ENCODE measurements at places on chromosomes 7 and 10.

DNA sequence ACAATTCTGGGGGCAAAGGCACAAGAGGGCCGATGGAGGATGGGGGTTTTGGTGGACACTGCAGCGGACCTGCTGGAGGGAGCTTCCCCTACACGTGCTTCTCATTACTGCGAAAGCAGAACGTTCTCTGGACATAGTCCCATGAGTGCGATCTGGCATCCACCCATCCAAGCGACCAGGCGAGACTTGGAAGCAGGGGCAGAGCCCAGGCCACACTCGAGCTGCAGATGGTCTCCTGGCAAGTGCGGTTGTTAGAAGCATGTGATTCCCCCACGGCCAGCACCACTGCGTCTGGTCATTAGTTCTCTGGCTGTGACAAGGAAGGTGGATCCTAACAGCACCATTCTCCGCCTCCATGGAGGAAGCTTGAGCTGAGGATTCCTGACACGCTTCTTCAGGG lies 118.4 kb upstream of the TCERG1L start:
- no peak for DNase-seq

GRCh38 chr10:35451151-35452016 lies 115.1 kb downstream of the CCNY start:
- DNase-seq = peak; percentile 12

GRCh38 chr7:37047260-37047659 lies 323.0 kb upstream of the AOAH start:
- no peak for DNase-seq

DNA sequence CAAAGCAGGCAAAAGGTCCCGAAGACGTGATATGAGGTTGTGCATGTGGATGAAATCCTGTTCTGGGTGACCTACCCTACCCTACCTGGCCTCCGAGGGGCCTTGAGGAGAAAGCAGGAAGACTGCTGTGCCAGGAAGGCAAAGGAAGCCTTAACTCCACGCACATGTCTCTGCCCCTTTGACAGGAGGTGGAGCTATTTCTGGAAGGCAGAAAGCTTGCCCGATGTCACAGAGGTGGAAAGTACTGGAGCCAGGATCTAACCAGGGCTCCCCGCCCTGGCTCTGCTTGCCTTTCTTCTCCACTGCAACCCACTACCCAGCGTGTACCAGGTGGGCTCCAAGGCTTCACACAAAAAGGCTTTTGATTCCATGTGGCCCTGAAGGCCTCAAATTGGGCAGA lies 66.4 kb upstream of the DDC start:
- DNase-seq = no peak

- no peak for DNase-seq
These were observed 49.1 kb upstream of the CDC14C start for GRCh38 chr7:48875045-48875916.

- DNase-seq = no peak
These were observed 30.1 kb downstream of the TBC1D12 start for GRCh38 chr10:94432443-94432842.

DNA sequence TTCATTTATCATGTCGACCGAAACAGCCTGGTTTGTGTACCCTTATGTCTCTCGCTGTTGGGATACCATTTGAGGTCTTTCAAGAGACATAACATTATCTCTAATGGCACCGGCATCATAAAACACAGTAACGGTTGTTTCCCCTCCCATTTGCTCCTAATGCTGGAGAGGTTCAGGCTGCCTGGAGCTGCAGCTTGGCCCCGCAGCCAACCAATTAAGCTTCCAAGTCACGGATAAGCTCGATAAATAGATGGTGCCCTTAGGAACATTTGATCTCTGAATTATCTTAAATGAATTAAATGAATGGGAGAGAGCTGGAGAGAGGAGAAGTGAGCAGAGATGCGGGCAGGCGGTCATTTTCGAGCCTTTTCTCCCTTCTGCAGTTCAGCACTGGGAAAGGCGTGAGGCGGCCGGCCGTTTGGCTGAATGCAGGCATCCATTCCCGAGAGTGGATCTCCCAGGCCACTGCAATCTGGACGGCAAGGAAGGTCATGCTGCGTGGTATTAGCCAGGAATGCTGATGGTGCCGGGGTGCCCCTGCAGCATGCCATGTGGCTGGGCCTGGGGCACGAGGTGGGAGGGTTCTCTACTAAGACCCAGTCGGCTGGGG lies 12.6 kb downstream of the CPA4 start:
- no peak for DNase-seq

DNA sequence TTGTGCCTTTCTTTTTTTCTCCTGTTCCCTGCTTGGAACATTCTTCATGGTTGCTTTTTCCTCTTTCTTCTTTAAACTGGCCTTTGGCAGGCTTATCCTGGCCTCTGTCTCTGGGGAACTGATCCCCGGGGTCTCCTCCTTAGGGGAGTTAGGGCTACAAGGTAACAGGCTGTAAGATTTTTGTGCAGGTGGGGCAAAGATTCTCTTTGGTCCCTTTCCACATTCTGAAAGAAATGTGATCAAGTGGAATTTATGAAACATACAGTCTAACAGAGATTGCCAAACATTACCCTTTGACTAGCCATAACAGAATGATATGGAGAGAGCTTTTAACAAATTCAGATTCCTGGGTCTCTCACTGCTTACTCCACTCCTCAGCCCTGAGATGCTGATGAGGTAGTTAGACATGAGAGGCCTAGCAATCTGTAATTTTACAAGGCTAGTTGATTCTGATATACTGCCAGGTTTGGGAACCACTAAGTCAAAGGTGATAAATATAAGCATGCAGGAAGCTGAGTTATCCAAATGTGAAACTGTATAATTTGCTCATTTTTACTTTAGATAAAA lies 8.8 kb downstream of the ZCWPW1 start:
- no peak for DNase-seq

DNA sequence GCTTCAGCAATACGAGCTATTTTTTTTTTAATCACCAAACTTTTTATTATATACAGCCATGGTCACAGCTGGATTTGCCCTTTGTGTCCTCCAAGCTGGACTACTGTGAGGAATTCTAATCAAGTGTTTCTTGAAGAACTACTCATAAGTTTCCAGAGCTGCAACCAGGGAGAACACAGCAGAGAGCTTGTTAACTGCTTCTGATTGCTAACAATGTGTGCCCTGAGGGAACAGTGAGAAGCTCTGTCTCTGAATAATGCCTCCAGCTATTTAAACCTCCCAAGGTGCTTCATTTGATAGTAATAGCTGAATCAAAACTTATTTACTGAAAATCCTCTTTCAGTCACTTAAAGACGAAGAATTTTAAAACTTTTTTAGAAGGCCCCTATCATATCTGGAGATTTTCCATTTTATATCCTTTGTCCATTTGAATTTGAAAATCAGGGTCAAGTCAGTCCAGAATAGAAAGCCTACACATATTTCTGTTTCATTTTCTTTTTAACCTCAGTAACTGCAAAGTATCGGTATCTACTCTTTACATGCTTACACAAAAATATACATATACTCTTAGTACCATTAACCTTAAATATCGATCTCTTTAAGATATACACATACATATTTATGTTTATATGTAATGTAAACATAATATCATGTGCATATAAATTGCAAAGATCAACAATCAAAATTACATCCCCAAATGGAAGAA lies 1024.2 kb downstream of the GRM8 start:
- no peak for DNase-seq

DNA sequence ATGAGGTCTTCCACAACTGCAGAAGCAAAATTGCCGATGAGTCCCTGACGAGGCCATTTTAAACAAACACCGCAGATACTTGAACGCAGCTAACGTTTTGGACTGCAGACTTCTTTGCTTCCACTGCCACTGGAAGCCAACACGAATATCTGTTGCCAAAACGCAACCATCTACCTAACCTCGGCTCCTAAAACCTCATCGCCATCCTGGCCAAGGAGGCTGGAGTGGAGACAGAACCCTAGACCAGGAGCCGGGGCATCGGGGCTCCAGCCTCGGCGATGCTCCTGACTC lies 493 bp downstream of the WDR91 start:
- no peak for DNase-seq
